Gastroesophageal sphincter (tissue), 4 donors: ENCODE measurements at places on chromosomes 7 and 10.

DNA sequence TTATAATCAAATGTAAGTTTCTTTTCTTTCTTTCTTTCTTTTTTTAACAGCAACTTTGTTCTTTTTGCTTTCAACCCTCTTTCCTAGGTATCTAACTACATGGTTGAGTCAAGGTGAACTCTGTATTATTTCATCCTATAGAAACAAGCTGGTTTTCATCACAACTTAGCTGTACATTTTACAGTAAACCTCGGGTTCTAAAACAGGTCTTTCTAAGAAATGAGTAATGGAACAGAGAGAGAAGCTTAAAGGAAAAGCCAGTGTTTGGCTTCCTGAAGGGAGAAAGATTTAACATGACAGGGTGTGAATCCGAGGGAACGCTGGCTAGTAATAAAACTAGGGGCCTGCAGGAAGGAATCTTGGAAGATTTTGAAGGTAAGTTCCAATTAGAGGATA, 143.4 kb upstream of the ITGB1 start:
- no peak for ATAC-seq

DNA sequence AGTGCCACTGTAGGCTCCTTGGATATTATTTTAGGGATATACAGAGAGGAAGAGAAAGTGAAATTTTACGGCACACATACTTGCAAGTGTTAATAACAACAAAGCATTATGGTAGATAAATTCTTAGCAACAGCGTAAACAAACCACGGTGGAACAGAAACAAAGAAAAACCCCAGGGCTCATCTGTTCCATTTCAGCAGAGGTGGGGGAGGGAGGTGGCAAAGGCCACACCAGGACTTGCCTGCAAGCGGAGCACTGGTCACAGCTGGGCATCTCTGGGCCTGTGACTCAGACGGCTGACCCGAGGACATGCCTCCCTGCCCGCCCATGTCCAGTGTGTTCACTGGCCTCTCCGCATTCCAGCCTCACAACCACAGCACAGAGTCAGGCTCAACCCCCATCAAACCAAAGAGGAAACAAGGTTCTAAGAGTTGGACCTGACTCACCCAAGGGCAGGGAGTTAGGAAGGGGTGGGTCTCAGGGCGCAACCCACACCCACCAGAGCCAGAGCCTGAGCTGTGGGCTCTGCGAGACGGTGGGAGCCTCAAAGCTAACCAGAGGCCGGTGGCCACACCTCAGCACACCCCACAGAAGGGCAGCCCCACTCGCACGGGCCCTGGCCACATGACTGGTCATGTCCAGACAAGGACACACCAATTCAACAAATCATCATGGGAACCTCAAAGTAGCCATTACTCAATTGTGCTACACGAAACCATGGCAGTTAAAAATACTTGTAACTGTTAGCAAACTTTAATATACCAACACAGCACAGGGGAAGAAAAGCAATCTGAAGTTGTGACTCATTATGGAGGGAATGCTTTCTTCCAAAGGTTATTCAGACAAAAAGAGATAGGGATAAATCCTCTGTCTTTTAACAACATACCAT, 10.7 kb downstream of the ESYT2 start:
- peak; percentile 89 for ATAC-seq

- ATAC-seq = no peak
These were observed 277.7 kb upstream of the ZNF32 start for GRCh38 chr10:43926371-43926770.

DNA sequence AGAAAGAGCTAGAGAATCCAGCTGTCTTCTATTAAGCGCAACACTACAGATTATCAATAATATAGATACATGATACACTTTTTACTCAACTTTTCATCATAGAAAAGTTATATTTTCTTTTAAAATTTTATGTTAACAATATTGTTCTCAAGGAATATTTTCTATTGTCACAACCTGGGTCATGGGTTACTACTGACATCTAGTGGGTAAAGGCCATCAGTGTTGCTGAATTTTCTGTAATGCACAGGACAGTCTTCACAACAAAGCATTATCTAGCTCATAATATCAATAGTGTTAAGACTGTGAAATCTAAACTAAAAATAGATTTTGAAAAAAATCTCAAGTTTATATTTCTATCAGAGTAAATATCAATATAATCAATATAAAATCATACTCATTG, 209.8 kb downstream of the ZNF33B start:
- no peak for ATAC-seq

DNA sequence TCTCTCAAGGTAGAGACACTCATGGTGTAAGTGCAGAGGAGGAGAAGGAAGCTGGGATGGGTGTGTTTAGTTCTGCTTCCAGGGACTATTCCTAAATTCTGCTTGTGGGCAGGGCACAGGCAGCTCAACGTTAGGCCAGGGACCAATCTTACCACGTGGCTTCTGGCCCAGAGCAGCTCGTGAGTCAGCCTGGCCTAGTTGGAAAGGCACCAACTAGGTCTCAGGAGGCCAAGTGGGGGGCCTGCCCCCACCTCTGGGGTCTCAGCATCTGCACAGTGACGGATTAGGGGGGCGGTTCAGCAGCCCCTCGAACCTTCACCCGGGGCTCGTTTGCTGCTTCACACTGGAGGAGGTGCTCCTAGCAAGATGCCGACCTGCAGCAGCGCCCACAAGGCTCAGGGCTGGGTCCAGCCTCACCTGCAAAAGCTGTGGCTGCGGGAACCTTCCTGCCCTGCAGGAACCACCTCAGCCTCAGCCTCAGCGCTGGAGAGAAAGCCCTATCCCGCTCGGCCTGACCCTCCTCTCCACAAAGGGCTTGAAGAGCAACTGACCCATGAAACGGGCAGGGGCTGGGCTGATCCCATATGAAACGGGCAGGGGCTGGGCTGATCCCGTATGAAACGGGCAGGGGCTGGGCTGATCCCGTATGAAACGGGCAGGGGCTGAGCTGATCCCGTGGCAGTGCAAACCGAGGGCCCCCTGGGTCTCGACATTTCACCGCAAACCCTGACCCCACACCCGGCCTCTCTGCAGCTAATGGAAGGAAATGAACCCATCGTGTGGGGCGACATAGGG, 447.4 kb downstream of the DNAJB6 start:
- peak; percentile 4 for ATAC-seq

DNA sequence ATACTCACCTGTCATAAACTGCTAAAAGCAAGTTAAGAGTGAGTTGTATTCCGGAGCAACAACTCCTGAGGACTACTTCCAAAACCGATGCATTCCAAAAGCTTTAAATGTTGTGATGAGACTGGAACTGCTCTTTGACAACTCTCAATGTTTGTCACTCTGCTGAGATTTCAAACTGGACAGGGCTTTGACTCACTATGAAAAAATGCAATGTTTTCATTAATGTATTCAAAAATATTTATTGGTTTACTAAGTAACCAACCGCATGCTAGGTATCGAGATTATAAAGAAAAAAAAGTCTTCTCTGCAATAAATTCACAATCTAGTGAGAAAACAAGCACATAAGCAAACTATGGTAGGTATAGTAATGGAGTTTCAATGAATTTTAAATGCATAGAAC, 107.9 kb upstream of the GNAI1 start:
- ATAC-seq = no peak

DNA sequence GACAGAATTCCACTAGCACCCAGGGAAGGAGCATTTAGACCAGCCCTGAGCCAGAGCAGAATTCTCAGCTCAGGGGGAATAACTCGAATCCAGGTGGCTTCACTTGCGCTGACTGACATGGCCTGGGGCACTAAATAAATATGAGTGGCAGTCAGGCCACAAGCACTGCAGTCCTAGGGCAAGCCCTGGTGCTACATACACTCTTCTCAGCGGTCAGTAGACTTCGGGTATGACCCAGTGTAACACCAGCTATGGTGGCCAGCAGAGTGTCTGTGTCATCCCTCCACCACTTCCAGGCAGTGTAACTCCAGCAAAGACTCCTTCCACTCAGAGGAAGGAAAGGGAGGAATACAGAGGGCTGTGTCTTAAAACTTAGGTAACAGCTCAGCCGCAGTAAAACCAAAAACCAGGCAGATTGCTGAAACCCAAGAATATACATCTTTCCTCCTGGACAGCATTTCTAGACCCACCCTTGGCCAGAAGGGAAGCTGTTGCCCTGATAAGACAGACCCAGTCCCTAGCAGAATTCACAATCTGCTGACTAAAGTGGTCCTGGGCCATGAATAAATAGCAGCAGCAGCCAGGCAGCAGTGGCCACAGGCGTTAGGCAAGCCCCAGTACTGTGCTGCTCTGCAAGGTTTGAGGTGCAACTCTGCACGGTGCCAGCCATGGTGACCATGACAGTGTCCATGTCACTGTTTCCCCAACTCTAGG, 77.0 kb downstream of the SNX13 start:
- no peak for ATAC-seq

- ATAC-seq = no peak
These were observed 38.9 kb upstream of the XPNPEP1 start for GRCh38 chr10:109962247-109962646.

GRCh38 chr10:14660831-14661230, 113.9 kb downstream of the FAM107B start:
- ATAC-seq = no peak

DNA sequence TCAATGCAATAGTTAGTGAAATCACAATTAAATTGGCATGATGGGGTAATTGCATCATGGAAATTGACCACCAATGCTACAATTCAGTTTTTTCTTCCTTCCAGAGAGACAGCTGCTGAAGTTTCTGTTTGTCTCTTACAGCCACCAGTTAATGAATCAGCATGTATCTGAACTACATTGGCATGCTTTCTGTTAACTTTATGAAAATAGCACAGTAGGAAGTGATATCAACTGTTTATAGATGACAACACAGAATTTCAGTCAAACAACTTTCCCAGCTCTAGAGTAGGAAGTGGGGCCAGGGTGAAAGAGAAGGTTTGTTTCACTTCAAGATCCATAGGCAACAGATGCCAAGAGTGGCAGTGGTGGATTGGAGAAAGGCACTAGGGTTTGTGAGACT, 339.6 kb upstream of the VWC2 start:
- no peak for ATAC-seq

DNA sequence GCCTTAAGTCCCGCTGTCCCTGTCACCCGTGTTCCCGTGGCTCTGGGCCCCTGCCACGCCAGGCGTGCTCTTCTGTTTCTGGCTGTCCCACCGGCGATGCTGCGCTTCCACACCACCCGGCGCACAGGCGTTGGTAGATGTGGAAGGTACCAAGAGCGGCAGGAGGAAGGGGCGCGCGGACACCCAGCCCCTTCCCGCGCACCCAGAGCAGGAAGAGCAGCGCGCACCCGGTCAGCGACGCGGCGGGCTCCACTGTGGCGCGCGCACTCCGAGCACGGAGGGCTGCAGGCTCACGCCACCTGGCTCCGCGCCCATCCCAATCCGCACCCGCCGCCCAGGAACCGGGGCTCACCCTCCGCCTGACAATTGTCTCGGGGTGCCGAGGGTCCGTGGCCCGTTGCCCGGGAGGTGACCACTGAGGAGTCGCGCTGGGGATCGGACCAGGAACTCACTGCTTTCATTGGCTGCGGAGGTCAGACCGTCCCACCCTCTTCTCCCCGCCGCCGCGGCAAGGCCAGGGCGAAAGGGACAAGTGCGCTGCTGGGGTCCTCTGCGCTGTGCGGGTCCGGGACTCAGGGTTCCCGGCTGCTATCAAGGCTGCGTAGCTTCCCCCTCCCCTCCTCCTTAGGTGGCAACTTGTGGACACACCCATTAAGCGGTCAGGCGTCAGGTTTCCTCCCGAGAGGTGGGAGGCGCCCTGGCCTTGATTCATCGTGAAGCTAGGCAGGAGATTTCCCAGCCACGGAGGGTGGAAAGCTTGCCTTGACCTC, 121.6 kb upstream of the ZNF92 start:
- ATAC-seq = peak; percentile 53

DNA sequence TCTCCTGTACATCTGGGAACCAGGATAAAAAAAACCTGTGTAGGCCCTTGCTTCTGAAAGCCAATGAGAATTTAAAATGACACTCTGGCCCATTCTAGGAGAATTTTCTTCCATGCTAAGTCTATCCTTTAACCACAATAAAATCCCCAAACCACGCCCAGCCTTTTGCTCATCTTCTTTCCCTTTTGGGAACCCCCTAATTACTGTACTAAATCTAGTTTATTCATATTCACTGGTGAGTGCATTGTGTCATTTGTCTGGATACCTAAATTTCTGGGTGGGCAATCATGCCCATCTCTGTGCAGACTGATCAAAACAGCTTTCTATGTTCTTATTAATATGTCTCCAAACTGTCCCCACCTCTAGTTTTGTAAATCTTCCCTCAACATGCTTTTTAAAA, 11.7 kb upstream of the CDK14 start:
- no peak for ATAC-seq

- no peak for ATAC-seq
These were observed 80.2 kb downstream of the ZEB1 start for GRCh38 chr10:31399171-31399570.

DNA sequence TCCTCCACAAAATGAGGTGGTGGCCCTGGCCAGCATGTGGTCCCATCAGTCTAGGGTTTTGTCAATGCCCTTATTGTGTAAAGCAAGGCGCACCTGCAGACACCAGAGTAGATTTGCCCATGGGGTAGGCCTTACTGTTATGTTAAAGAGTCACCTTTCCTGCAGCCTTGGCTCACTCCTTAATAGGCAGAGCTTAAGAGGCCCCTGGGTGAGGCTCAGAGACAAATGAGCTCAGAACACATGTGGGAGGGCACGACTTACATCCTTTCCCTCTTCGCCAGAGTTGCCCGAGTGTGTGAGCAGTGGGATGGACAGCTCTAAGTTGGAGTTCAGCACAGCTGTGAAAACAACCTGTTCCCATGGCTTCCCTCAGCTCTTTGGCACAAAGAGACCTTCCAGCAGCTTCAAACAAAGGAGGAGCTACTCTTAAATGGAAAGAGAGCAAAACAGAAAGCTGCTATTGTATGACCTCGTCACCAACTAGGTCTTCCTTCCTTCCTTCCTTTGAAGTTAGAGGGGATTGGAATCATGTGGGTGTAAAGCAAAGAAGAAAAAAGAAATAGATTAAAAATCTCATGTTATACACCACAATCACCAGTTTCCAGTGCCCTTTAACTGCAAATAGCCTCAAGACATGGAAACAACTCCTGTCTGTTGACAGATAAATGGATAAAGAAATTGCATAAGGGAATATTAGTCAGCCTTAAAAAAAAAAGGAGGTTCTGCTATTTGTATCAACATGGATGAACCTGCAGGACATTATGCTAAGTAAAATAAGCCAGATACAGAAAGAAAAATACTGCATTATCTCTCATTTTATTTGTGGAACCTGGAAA, 11.9 kb upstream of the XPNPEP1 start:
- no peak for ATAC-seq

DNA sequence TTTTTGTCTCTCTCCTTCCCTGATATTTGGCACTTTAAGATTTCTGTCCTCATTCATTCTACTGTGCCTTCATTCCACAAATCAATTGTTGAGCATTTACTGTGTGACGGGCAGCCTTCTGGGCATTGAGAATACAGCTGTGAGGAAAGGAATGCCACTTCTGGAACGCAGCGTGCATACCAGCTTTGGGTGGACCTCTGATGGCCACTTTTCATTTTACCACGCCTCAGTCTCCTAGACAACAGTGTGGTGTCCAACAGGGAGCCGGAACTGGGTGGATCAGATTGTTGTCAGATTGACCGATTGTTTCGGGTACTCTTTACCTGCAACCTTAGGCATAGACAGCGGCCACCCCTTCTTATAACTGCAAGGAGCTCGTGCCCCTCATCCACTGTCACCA, 222.7 kb upstream of the DPP6 start:
- ATAC-seq = no peak

- no peak for ATAC-seq
These were observed 10.8 kb upstream of the ADCY1 start for GRCh38 chr7:45563401-45563800.
